Kidney glomerular epithelial cell (primary cell): ENCODE measurements at places on chromosomes 11 and 22.

GRCh38 chr22:35328472-35328885, 28.8 kb downstream of the TOM1 start:
- no peak for DNase-seq

- no peak for DNase-seq
Measured at GRCh38 chr11:15471048-15471894, 356.5 kb downstream of the INSC start.

- DNase-seq = no peak
Measured at GRCh38 chr22:44645083-44645482, 56.9 kb upstream of the PRR5 start.

GRCh38 chr22:42623301-42623751, 8.6 kb upstream of the POLDIP3 start:
- no peak for DNase-seq

- no peak for DNase-seq
Measured at GRCh38 chr11:2574553-2575535, 125.0 kb downstream of the KCNQ1OT1 start.

GRCh38 chr22:41922328-41922727, 4.3 kb downstream of the TNFRSF13C start:
- no peak for DNase-seq

DNA sequence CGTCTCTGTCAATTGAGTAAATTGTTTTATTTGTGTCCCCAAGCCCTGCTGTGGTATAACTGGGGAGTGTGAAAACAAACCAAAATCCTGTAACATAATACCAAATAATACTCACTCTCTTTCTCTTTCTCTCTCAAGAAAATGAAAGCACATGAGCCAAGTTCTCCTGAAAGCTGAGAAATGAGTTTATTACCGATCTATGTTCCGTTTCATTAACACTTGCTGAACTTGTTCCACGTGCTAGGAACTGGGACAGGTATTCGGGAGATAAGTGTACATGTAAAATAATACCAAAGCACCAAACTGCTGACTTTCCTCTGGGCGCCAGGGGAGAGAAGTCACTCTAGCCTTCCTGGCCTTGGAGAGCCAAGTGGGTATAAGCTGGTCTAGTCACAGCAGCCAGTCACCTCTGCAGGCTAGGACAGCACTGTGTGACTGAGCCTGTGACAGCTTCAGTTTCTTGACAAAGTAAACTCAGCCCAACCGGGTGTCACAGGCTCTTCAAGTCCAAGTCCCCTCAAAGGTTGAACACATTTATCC, 23.1 kb downstream of the CD6 start:
- DNase-seq = no peak

DNA sequence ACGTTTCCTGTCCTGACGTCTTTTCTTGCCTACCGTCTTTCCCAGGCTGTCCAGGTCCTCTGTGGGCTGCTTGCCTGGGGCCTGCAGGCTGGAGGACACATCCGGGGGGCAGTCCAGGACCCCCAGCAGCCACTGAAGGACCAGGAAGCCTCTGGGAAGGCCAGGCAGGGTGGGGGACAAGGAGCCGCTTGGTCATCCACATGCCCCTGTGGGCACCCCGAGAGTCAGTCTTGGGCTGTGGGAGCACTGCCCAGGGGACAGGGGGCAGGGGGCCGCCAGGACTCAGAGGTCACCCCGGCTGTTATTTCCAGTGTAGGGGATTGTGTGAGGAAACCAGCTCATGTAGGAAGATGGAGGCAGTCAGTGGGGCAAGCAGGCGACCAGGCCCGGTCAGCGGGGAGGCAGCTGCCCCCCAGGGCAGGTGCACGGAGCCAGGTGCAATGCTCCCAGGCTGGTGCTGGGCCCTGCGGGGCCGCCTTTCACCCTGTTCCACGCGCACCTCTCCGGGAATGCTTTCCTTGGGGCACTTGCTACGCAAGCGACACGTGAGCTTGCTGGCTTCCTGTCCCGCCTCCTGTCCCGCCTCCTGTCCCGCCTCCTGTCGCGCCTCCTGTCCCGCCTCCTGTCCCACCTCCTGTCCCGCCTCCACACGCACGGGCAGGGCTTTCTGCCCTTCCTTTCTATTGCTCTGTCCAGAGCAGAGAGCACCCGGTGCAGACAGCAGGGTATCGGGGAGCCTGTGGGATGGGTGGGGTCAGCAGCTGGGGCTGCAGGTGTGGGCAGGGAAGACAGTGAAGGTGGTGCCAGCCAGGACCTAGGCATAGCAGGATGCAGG, 39.5 kb downstream of the MUC5B start:
- peak; percentile 68 for DNase-seq

DNA sequence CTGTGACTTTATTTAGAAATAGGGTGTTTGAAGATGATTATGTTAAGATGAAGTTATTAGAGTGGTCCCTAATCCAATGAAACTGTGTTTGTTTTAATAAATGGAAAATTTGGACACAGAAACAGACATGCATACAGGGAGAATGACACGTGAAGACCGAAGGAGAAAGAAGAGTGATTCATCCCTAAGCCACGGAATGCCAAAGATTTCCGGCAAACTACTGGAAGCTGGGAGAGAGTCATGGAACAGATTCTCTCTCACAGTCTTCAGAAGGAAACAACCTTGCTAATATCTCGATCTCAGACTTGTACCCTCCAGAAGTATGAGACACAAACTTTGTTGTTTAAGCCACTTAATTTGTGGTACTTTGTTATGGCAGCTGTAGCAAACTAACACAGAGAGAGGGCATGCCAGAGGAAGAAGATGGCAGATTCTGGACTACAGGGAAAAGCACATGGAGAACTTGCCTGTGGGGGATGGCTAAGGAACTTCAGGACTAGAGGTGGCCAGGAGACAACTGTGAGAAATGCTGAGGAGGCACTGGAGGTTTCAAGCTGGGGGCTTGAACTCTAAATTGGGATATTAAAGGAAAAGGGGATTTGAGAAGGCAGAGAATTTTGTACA, 733.5 kb upstream of the CCDC90B start:
- no peak for DNase-seq

- no peak for DNase-seq
Measured at GRCh38 chr11:68004551-68005335, 846 bp upstream of the UNC93B1 start.

DNA sequence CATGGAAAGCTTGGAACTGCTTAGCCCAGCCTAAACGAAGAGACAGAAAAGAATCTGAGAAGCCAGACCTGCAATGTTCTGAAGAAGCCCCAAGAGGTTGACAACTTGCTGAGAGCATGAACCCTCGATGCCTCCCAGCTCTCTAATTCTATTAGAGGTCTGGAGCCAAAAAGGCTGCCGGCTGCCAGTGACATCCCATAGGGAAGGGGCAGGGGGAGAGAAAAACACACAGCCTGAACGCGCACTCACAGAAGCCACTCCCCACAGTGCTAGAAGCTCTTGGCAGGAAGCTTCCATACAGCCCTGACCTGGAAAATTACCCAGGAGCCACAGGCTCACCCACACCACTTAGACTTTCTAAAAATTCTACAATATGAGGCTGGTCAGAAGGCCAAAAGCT, 18.3 kb downstream of the POLDIP3 start:
- no peak for DNase-seq
